ENCODE measurements at places on chromosomes 7 and 10.

DNA sequence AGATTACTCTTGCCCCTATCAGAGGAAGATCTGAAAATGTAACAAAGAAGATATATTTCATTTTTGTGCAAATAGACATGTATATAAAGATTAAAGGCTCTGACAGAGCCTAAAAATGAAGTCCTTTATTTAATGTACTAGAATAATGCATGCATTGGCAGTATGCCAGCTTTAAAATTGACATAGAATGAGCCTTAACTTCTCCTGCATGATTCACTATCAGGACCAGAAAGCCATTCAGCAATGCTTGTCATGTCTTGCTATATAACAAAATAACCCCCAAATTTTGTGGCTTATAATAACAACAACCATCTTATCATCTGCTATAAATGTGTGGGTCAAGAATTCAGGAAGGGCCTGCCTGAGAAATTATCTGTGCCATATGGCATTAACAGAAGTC is 411.9 kb downstream of the GRM8 start:
- DNase-seq: no peak

DNA sequence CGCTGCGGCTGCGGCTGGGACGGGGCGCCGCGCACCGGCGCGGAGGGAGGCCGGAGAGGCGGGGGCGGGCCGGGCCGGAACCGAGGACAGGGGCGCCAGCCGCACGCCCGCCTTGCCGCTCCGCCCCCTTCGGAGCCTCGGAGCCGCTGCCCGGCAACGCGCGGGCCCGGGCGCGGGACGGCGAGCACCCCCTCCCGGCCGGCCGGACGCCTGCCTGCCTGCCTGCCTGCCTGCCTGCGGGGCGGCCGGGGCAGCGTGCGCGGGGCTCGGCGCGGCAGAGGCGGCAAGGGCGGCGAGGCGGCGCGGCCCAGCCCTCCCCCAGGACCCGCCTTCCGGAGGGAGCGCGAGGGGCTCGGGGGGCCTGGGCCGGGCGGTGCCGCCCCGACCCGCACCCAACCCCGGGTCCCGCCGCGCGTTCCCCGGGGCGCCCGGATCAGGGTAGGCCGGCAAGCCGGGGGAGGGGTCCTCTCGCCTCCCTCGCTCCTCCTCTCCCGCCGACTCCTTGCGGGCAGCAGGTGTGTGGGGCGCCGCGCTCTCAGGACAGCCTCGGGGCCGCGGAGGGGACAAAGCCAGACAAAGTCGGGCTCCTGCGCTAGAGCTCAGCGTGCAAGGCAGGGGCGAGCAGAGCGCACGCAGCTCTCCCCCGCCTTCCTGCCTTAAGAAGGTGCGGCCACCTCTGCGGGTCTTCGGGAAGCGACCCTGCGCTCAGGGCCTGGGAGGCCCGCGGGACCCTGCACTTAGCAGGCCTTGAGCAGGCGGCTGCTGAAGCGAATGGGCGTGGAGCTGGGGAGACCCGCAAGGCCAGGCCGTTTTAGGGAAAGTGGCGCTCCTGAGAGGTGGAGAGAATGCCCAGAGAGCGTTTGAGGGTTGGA is at the start of gene KIAA1549:
TSS of gene KIAA1549 (minus strand) at position 58 of the 872 bp plus-strand sequence. CDS start 120 bp downstream, outside the sequence.
- peak; percentile 87 for DNase-seq

DNA sequence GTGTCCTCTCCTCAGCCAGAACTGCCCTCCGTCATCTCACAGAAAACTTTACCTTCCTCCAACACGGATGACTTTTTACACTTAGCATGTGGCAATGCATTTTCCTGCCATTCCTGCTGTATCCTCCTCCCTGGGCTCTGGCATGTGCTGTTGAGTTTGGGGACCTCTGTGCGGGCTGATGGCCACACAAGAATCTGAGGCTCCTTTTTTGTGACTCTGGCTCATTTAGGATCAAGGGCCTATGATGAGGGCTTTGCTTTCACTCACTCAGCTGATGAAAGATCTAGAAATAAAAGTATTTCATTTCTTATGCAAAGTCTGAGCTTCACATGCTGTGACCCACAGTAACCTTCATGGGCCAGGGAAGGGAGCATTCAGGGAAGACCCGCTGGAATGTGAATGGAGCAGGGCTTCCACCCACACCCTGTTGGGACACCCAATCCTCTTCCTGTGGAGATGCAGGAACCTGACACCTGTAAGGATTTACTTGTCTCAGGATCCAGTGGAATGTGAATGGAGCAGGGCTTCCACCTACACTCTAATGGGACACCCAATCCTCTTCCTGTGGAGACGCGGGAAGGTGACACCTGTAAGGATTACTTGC is 500.3 kb upstream of the MKI67 start:
- DNase-seq: no peak

DNA sequence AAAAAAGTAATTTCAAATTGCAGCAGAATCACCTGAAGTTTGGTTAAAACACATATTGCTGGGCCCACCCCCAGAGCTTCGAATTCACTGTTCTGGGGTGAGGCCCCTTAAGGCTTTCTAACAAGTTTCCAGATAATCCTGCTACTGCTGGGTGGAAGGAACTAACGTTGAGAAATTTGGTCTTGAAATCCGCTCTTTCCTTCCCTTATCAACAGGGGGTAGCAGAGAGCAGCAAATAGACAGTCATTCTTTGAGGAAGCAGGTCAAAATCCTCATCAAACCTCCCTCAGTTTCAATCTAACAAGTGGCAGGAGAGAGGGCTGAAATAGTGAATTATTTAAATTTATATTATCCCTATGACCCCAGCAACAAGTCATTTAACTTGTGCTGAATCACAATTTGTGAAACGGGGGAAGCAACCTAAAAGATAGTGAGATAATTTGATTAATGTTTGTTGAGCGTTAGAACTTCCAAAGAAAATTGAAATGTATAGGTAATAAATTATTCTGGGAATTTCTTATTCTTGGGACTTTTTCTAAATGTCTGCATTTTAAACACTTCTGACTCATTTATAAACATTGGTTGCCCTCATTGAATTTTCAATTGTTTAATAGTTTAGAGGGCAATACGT is 21.7 kb upstream of the MALSU1 start:
- peak; percentile 84 for DNase-seq

DNA sequence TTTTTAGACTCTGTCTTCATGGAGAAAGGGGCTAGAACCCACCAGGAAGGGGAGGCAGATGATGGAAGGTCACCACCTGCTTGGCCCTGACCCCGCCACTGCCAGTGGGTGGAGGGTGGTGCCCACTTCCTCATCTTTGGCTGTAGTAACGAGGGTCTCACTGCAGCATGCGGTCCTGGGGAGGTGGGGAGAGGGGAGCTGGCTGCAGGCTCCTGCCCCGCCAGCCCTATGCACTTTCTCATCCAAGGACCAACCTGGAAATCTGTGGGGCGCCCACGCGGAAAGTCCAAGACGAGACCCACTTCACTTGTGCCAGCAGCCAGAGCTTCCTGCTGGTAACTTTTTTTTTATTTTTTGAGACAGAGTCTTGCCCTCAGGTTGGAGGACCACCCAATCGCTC is 101.0 kb downstream of the CUX1 start:
- no peak for DNase-seq

GRCh38 chr7:99824091-99824490 is 3.7 kb upstream of the CYP3A43 start:
- no peak for DNase-seq

GRCh38 chr10:12470719-12471118 is 121.4 kb downstream of the CAMK1D start:
- no peak for DNase-seq

DNA sequence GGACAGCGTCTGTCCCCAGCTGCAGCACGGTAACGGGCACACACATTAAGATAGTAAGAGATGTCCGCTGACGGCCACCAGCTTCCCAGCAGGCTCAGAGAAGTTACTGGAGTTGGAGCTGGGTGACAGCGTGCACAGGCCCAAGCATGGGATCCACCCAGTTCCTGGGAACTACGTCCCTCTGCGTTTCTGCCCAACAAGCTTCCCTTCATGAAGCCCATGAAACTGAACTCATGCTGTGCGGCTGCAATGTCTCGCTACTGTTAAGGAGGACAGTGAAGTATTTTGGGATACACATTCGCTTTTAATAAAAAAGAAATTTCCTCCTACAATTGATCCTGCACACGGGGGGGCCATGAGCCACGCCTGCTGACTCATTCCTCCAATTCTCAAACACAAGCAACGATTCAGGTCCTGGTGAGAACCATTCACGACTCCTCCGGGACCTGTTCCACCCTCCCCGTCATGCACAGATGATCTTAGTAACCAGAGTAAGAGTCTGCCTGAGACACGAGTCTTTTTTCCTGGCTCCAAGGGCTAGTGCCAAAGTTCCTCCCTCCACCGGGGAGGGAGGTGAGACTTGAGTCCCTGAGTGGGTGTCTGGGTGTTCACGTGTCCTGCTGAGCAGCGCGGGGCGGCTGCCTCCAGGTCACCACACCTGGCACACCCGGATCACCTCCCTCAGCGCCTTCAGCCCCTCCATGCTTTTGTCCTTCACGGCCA is 2.6 kb downstream of the PSMG3 start:
- peak; percentile 90 for DNase-seq

- no peak for DNase-seq
Observed at GRCh38 chr10:126108693-126109092, 212.3 kb downstream of the FANK1 start.

GRCh38 chr7:36062154-36062815 is 90.8 kb upstream of the EEPD1 start:
- no peak for DNase-seq

GRCh38 chr10:13613519-13613918 is 26.8 kb downstream of the PRPF18 start:
- DNase-seq: peak; percentile 17

DNA sequence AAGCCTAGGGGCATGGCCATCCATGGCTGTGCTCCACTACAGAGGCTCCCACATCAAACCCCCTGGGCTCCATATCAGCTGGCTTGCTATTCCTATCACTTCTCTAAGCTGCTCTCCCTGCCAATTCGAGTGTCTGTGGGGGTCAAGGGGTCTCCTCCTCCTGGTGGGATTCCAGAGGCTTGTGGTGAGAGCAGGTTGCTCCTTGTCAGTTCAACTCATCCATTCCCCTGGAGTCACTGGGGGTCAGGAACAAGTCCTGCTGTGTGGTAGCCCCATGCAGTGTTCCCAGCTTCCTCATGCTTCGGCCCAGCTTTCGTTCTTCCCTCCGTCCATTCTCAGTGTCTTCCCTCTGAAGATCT is 86.6 kb upstream of the UNC5B start:
- DNase-seq: no peak

- no peak for DNase-seq
Observed at GRCh38 chr10:11759347-11759746, 17.2 kb downstream of the ECHDC3 start.

GRCh38 chr10:17847585-17848296 is 38.6 kb downstream of the MRC1 start:
- DNase-seq: peak; percentile 31

- no peak for DNase-seq
Observed at GRCh38 chr7:5582532-5582935, 158.9 kb upstream of the TNRC18 start.

GRCh38 chr10:43905512-43906236 is 257.0 kb upstream of the ZNF32 start:
- DNase-seq: no peak

GRCh38 chr7:91302794-91303193 is 38.6 kb downstream of the FZD1 start:
- no peak for DNase-seq

DNA sequence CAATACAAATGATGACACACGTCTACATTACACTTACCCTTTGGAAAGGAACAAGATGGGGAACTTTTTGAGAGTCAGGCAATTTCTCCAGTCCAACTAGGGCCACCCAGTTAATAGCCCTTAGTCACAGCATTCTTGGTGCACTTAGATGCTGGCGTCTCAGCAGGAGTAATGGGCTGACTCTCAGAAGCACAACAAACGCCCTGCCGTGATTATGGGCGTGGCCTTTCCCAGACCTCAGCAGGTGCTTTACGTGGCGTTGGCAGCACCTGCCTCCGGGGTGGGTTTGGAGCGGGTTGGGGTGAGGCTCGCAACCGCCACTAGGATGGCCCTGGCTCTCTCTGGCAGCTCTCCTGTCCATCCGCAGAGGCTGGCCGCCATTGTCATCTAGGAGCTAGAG is 147.6 kb upstream of the SHH start:
- DNase-seq: no peak

DNA sequence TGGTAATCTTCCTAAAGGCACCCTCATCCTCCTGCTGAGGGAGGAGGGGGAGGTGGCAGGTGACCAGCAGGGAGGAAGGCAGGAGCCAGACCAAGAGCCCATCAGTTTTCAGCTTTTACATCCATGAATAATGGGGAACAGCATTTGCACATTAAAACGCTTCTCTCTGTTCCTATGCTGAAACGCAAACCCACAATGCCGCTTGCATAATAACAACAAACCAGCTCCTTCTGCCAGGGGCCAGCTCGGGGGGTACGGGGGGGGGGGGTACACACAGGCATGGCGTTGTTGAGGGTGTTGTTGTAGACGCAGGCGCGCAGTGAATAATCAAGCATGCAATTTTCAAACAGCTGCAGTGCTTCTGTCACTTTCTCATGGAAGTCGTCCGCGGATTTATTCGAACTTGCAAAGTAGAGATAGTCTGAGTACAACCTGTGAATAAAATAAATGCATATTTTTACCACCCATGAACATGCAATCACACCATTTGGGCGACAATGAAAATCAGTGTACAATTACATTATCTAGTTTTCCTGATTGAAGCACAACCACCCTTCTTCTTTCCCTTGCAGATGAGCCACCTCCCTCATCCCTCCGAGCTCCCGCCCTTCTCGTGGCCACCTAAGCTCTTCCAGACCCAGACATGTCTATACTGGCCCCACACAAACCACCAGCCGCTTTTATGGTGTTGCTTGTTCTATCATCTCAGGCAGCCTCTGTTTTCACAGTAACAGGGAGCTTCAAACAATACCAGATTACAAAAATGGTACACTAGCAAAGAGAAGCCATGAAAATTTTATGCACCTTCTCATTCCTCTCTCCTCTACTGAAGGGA is 72.2 kb downstream of the CHST15 start:
- no peak for DNase-seq

DNA sequence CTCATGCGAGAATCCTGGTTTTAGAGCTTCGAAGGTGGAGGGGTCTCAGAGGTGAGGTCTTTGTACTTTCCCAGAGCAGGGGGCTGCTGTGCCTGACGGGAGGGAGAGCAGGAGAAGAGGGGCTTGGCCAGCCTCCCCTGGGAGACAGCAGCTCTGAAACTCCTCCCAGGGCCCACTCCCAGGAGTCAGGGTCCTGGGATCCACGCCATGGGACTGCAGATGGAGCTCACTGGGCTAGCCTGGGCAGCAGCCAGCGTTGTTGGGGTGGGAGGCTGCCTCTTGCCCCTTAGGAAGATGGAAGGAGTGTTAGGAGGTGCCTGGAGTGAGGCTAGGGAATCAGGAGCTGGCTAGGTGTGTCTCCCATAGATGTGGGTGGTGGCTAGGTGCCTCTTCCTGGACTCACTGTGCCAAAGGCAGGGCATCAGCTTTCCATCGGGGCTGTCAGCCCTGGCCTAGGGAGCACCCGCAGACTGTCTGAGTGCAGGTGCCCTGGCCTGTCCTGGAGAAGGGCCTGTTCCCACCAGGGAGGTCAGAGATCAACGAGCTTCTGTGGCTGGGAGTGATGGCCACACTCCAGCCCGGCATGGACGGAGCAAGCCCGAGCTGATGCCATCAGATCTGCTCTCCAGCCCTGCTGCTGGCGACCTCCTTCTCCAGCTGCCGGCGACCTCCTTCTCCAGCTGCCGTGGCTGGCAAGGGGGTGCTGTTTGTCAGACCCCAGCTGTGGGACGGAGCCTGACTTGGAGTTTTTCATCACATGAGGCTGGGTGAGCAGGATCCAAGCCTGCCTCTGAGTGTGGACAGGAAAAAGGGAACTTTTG is 111.3 kb downstream of the PTPN20 start:
- DNase-seq: no peak
